ENCODE measurements at places on chromosomes 12 and 14.

DNA sequence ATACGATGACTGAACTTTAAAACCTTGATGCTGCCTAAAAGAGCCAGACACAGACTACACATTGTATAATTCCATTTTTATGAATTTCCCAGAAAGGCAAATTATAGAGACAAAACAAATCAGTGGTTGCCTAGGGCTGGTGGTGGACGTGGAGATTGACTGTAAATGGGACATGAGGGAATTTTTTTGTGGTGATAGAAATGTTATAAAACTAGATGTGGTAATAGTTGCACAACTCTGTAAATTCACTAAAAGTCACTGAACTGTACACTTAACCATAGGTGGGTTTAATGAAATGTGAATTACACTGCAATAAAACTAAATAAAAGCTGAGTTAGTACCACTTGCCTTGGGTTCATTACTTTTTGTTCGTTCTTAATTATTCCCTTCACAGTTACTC lies 72.1 kb downstream of the PLEKHA5 start:
- no peak for DNase-seq

DNA sequence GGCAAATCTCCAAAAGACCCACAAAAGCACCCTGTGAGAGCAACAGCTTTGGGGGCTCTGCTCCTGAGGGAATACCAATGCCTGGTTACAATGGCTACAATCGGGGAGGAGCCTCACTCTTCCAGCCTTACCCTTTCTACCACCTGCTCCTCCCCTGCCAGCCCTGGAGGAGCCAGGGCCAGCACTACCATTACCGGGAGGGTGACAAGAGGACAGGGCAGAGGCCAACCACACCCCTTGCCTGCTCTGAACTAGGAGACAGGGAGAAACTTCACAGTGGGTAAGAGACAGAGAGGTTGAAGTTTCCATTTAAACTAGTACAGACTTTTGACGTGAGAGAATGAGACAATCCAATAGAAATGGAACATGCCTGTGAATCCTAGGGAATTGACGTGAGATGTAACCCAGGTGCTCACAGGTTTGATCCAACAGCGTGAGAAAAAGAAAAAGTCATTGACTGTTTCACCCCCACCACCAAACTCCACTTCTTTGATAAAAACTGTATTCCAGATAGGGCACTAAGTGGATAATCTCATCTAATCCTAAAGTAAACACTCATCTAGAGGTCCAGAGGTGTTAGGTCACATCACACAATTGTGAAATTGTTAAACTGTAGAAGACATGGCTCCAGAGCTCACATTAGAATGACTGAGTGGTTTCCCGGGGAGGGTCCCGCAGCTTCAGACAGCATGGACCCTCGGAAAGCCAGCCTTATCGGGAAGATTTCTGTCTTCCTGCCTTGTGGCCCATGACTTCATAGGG lies 8.4 kb upstream of the TC2N start:
- DNase-seq = no peak

DNA sequence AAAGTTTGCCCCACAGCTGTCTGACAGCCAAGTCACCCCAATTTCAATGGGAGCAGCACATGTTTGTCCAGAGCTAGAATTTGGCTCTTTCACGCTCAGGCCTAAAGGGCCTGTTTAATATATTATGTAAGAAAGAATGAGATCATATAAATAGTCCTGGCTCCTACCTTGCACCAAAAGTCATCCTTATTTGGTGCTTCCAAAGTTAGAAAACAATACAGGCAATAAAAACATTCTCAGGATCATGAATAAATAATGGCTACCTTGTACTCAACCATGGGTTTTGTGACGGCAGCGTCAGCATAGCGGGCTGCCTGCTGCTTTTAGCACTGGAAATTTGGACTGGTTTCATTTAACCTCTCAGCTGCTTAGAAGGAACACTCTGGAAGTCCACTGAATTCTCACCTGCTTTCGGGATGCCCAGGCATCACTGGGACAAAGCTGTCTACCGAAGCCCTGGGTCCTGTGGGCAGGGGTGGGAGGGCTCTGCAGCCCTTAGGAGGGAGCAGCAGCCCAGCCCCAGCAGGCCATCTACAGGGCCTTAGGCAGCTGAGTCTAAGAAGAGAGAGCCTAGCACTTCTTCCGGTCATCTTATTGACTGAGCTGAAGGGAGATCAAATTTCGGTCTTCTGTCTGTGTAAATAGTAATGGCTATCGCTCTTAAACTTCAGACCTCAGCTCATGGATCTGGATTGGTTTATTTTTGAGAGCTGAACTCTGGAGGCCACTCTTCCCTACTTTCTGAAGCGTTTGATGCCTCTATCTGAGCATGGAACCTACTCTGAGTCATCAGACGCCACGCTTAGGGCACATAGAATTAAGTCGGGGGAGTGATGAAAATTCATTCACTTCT lies 106.5 kb downstream of the SAMD4A start:
- peak; percentile 42 for DNase-seq

- no peak for DNase-seq
Measured at GRCh38 chr14:88422919-88423650, 37.6 kb downstream of the SPATA7 start.

- no peak for DNase-seq
Measured at GRCh38 chr14:61559641-61560201, 135.6 kb upstream of the HIF1A start.

- no peak for DNase-seq
Measured at GRCh38 chr14:99809859-99810558, 16.8 kb downstream of the EML1 start.

DNA sequence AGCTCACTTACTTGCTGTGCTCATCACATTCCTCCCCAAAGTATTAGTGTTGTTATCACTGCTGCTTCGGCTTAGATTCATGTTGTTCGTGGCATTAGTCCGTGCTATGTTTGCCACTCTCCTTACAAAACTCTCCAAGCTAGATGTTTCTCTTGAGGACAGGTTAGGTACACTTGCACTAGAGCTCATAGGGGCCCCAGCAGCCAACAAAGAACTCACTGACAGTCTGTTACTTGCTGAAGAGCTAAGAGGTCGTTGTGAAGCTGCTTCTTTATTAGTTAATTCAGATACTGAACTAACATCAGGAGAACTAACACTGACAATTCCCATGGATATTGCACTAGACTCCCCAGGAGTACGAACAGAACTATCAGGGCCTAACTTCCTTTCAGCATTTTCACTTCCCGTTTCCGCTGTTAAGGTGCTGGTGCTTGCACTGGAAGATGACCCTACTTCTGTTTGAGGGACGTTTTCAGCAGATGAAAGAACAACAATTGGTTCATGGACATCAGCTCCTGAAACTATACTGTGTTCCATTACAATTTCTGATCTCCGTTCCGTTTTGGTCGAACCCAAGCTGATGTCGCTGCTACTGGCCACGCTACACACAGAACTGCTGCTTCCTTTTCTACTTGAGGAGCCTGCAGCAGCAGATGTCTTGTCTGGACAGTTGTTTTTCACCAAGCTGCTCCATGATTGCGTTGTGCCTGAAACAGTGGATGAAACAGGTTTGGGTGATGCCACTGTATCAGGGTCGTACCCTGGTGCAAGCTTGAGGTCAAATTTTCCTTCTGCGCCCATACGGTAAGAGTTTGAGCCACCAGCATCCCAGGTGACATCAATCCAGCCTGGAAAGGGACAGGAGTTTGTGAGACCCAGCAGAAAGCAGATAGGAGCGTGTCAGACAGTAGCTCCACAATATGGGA lies 78.7 kb downstream of the HECTD1 start:
- no peak for DNase-seq

DNA sequence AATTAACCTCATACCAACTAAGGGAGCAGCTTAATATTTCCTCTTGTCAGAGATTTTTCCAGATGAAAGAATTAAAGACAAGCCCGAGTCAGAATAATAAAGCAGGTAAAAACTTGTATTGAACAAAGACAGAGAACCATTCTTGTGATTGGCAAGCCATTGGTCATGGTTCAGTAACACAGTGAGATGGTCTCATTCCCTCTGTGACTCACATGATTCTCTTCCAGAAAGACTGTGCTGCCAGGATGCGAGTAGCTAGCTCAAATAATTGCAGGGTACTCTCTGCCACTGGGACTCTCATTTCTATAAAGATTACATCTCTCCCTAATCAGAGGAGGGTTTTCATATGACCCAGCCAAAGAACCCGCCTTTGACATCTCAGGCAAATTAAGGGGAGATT lies 179.4 kb downstream of the PHLDA1 start:
- DNase-seq = no peak

DNA sequence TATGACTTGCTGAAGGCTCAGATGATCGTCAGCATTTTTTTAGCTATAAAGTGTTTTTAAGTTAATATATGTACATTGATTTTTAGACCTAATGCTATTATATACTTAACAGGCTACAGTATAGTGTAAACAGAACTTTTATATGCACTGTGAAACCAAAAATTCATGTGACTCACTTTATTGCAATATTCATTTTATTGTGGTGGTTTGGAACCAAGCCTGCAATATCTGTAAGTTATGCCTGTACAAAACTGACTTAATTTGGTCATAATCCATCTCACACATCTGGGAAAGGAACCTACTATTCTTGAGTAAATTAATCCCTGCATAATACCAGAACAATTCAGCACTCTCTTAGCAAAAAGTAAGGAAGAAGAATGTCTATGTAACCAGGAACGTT lies 390.7 kb downstream of the SYT1 start:
- DNase-seq = no peak

GRCh38 chr12:111359231-111359913 lies 9.5 kb downstream of the PHETA1 start:
- DNase-seq = no peak

GRCh38 chr12:111387747-111388323 lies 17.9 kb upstream of the SH2B3 start:
- peak; percentile 56 for DNase-seq

DNA sequence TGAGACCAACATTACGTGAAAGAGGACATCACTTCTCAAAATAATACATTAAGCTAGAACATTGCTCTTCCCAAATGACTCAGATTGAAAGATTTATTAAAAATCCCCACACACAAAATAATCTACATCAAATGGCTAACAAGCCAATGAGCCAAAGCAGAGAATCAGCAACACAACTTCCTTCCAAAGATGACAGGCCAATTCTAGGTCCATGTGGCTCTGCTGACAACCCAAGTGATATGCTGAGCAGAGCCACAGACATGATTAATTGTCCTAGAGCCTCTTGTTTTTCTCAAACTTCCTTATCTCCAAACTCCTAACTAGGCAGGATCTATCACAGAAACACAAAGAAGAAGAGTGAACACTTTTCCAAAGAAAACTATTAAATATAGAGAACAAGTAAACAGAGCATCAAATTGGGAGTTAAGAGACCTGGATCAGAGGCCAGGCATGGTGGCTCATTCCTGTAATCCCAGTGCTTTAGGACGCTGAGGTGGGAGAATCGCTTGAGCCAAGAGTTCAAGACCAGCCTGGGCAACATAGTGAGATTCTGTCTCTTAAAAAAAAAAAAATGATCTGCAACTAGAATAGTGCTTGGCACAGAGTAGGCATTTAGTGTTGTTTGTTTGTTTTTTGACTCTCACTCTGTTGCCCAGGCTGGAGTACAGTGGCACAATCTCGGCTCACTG lies 38.5 kb downstream of the SENP1 start:
- no peak for DNase-seq

DNA sequence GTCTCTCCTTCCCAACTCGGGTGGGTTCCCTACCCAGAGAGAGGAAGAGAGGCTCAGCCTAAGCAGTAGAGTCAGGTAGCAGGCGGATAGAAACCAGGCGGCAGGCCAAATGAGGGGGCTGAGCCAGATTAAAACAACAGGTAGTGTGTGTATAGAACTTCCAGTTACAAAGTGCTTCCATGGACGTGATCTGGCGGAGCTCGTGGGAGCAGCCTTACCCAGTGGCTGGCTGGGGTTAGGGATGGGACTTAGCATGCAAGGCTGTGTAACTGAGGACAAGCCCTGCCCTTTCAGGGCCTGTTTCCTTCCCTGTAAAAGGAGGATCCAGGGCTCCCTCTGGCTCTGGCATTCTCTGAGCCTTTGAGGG lies 8.3 kb downstream of the KRT80 start:
- no peak for DNase-seq

- DNase-seq = no peak
Measured at GRCh38 chr12:40325349-40325960, 100.7 kb downstream of the LRRK2 start.

DNA sequence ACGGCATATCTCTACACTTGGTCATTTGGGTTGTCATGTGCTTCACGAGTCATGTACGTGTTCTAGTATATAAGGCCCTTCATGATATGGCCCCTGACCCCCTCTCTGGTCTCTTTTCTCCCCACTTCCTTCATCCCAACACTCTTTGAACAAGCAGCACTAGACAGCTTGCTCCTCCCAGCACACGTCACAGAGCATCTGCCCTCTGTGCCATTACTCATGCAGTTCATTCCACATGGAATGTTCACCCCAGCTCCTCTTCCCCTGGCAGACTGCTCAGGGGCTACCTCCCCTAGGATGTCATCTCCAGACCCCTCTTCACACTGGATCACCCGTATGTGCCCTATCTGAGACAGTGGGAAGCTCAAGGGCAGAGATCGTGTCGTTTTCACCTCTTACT lies 14.1 kb upstream of the LRP1-AS start:
- DNase-seq = no peak

DNA sequence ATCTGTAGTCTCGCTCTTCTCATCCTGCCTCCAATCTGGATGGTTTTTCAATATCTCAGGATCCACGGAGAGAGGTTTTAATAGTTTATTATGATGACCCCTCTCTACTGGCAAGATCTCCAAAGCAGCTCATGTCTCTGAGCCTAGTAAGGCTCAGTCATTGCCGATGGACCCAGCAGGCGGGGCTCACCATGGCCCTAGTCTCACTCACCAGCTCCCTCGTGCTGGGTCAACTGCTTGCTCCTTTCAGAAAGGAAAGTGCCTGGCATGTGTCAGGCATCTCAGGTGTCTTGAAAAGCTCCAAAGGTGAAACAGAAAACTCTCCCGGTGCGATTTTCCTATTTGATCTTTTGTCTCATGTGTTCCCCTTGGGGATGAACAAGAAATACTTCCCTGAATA lies 179.0 kb downstream of the CALM1 start:
- DNase-seq = no peak

- no peak for DNase-seq
Measured at GRCh38 chr14:44803239-44803905, 158.4 kb downstream of the KLHL28 start.

DNA sequence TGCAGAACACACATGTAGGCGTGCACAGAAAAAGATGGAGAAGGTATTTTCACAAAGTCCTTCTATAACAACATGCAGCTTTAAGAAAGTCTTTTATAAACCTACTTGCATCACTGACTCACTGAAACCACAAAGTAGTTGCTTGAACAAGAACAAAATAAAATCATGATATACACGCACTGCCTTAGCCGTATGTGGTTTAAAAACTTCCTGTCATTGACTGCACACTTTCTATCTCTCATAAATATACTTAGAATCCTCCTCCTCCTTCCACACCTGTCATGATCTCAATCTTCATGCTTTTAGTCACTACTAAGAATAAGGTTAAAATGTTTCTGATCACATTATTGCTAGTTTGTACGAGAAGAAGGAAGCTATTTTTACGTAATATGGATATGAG lies 31.8 kb upstream of the RAD51AP1 start:
- no peak for DNase-seq

DNA sequence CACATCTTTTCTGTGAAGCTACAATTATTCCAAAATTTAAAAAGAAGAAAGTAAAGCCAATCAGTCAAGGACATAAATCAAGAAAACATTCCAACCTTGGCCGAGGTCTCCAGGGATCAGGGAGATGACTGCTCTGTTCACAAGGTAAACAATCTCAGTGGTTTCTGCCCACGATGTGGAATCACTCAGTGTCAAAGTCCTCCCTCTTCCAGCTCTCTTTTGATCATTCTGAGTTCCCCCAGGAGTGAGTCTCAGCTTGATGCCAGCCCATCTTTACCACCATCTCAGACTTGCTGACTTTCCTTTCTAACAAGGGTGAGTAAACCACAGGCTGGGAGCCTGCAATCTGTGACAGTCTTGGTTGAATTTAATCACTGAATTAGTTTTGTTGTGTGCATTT lies 4.8 kb upstream of the SERPINA9 start:
- DNase-seq = no peak
